ENCODE measurements at places on chromosomes 6 and 20.

- DNase-seq, result no peak
Measured at GRCh38 chr6:105867821-105868220, 218.3 kb upstream of the PRDM1 start.

DNA sequence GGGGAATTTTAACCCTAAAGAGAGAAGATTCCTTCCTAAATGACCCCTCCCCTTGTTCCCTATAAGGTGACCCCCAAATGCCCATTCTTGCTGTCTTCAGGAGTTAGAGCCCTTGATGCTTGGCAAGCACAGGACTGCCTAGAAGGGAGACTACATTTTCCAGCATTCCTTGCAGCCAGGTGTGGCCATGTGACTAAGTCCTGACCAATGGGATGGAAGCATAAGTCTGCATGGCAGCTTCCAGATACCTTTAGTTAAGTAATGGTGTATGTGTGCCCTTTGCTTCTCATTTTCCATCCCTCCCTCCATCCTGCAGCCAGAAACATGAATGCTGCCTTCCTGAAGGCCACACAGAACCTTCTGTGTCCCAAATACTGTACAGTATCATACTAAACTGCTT lies 5.5 kb downstream of the BFSP1 start:
- DNase-seq, result peak; percentile 17

- no peak for DNase-seq
Measured at GRCh38 chr6:95548188-95548786, 29.0 kb upstream of the MANEA start.

DNA sequence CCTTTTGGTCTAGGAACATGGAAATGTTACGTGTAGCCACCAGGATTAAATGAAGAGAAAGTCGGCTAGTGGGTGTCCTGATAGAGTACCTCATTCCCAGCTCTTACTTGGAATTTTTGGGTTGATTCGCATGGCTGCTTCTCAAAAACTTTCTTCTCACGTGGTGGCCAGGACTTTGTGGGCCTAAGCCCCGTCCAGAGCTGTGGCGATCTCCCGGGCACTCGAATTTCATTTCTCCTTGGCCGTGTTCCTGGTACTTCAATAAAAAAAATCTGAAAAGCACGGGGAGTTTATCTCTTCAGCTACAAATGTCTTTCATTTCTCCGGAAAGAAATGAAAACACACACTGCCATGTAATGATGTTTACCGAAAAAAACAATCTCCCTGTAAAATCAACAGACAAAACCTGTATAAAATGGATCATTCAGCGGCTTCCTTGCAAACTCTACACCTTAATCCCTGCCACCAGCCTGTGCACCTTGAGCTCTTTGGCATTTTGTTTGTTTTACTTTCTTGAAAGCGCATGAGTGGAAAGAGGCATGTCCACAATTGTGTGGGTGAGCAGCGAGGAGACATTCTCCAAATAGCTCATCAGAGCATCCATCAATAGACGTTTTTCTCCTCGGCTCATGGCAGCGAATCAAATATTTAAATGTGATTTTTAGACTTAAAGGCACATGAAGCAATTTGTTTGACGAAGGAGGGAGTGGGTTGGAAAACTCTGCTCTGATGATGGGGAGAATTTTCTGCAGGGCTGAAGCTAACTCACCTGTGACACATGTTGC lies 173.1 kb downstream of the TFAP2C start:
- no peak for DNase-seq

GRCh38 chr6:147297663-147298316 lies 93.6 kb downstream of the STXBP5 start:
- no peak for DNase-seq

- no peak for DNase-seq
Measured at GRCh38 chr20:62015540-62016288, 50.0 kb downstream of the TAF4 start.

DNA sequence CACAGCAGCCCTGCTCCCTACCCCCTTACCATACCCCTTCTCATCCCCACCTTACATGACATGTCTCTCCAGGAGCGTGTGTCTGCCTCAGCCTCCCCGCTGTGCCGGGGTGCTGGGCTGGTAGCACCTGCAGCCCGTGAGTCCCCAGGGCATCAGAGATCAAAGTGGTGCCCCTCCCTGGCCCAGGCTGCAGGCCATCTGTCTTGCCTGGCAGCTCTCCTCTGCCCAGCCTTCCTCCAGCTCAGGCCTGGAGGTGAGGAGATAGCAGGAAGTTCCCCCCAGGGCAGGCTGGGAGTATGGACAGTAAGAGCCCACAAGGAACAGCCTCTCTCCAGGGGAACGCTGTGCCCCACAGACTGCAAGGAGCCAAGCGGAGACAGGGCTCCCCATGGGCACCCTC lies 35.3 kb downstream of the GRM4 start:
- DNase-seq, result no peak

DNA sequence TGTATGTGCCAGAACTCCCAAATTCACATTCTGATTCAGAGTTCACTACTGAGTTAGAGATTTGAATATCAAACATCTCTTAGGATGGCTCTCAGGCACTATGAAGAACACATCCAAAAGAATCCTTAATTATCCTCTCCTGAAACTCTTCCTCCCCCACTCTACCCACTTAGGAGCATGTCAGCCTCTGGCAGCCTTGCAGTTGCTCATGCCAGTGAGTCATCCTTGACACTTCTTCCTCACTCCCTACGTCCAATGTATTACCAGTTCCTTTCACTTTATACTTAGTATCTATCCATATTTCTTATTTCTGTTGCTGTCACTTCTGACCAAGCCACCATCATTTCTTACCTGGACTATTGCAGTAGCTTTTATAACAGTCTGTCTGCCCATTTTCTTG lies 192.0 kb upstream of the IMPG1 start:
- DNase-seq, result no peak

- DNase-seq, result peak; percentile 48
Measured at GRCh38 chr20:3115190-3116107, 30.9 kb upstream of the AVP start.

DNA sequence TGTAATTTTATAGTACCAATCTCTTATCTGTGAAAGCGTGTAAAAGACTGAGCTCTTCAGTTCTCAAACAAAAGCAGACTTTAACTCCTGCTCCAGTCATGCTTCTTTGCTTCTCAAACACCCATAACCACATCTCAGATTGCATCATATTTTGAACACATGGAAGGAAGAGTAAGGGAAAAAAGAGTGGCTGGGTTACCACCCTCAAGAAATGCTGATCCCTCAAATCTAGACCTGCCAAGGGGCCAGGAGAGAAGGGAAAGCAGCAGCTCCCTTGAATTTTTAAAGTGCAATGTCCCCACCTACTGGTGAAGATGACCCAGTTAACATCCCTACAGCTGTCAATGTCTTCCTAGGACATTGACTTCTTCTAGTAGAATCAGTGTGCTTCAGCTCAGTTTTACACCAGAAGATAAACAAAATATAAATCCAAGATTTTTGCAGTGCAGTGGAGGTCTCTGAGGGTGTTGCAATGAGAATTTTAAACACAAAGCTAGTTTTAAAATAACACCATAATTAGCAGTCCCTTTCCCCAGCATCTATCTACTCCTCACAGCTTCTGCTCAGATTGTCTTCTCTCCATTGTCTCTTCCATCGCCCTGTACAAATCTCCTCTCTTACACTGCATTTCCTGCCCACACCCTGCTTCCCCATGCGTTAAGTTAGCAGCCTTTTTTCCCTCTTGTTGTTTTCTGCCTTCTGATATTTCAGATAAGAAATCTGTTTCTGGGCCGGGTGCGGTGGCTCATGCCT lies 22.6 kb upstream of the HLA-DQB2 start:
- peak; percentile 73 for DNase-seq

DNA sequence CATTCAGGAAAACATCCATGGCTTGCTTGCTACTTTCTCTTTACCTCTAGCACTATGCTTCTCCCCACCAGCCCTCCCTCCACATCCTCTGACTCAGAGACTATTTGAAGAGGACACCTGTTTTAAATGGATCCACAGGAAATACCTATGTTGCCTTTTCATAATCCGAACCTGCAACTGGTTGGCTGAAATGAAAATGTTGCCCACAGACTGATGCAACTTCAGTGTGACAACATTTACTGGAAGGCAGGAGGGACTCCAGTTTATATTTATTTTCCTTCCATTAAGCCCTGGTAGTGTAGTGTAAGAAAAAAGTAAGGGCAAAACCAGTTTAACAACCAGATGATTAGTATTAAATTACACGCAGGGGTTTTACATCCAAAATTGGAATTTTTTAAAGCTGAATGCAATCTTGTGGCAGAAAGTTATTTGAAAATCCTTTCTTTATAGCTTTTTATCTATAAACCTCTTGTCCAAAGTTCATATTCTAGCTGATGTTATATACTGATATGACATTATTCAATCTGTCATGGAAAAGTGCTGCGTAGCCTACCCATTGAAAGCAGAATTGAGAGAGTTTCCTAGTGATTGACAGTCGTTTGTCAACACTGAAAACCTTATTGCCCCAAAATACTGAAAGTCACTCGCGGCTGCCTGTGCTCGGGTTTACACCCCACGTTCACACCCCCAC lies 881 bp upstream of the AIG1 start:
- DNase-seq, result peak; percentile 7

GRCh38 chr6:13445005-13445743 lies 42.2 kb downstream of the GFOD1 start:
- DNase-seq, result peak; percentile 52

DNA sequence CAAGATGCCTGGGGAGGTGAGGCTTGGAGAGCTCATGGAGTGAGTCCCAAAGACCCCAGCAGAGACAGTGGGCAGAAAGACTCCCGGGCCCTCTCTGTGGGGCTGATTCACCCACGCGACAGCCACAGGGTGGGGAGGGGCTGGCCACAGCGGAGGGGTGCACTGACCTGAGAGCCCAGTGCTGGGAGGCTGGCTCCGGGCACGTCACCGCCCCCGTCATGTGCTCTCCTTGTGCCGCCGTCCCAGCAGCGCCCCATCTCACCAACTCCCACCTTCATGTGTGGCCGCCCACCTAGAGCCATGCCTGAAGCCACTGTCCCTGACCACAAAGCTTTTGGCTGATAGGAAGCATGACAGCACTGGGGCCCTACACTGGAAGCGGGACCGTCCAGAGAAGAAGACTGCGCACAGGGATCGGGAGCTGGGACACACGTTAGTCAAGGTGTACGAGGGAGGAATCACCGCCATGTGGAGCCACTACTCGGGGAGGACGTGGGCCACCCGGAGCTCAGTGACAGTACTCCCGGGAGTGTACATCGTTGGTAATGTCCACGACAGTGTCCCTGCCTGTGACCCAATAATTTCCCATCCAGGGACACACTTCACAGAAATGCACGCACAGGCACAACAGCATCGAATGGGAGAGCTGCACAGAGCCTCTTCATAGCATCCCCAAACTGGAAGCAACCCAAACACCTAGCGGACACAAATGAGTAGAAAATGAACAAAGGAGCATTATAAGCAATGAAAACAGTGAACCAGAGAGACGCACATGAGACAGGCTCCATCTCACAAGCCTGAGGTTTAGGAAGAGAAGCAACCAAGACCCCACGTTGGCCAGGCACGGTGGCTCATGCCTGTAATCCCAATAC lies 28.4 kb upstream of the FOXC1 start:
- DNase-seq, result peak; percentile 43

DNA sequence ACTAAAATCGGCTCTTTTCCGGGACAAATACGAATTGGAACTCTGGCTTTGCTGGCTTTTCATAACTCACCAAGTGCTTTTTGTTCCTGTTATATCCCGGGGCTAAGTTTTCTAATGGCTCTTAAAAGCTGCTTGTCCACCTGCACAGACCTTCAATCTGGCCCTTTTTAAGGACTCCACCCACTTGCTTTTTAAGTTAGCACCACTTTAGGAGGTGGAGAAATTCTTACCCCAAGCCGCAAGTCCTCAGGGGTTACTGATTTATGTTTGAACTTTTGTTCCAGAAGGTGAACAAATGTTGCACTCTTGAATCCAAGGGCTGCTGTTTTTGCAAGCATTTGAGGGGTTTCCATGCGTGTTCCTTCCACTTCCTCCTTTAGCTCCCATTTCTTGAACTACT lies 37.8 kb downstream of the FAM184A start:
- no peak for DNase-seq

DNA sequence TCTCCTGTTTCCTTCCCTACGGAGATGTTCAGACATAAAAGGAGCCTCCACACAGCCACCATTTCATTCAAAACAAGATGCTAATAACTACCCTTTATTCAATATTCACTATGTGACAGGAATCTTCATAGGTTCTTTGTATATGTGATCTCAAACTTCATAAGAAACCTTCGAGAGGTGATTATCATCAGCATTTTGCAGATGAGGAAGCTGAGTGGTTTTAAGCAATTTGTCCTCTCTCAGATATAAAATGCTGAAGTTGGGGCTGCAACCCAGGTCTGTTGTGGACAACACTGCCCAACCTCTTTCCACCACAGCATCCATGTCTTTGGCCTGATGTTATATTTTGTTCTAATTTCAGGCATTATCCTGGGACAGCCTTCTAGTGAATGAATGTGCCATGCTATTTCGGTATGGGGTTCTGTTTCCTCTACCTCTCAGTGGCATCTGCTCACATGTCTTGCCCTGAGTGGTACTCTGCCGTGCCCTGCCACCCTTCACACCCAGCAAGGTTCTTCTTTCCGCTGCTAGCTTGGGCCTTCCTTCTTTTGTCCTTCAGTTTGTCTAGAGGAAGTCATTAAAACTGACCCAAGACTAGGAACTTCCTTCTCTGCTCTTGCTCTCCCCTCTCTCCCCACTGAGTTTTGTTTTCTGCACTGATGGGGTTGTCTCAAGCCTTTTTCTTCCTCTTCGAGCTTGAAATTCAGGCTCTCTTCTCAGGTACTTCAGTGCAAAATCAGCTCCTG lies 300.9 kb upstream of the PRDM1 start:
- peak; percentile 66 for DNase-seq

DNA sequence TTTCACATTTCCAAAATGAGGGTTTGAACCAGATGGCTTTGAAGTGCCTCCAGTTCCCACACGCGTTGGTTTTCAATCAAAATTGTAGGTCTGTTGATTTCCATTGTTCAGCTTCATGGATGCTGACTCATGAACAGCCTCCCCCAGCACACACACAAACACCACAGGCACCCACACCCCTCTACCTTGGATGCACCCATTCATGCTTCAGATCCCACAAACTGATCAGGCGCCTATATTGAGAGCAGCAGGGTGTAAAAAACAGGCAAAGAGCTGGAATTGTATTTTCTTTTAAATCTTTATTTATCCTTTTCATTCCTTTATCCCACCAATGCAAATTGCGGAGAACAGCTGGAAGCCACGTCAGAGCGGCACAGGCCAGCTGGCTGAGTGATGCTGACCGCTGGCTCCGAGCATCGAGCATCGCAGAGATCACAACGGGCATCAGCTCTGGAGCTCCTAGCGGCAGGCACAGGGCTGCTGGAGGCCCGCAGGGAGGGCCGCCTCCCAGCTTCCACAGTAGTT lies 29.3 kb upstream of the TBC1D7 start:
- peak; percentile 81 for DNase-seq

GRCh38 chr20:32535953-32536823 lies 48.9 kb downstream of the NOL4L start:
- no peak for DNase-seq

- no peak for DNase-seq
Measured at GRCh38 chr6:15854826-15855710, 192.2 kb upstream of the DTNBP1 start.

- DNase-seq, result no peak
Measured at GRCh38 chr20:61659994-61660346, 405.7 kb downstream of the TAF4 start.

DNA sequence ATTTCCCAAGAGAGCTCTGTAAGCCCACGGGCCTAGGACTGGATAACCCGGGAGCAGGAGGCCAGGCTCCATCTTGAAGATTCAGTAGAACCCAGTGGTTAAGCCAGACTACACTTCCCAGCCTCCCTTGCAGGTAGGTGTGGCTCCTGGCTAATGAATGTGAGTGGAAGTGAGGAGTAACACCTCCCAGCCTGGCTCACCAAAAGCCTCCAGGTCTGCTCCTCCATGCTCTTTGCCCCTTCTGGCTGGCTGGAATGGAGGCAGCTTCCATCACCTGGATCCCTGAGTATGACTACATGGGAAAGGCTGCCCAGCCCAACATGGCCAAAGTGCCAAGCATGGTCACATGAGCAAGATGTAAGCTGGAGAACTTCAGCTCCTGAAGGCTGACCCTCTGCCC lies 9.7 kb downstream of the LRRN4 start:
- DNase-seq, result no peak
